ENCODE measurements at places on chromosomes 6 and 20.

- no peak overlapping the region for H3K27ac ChIP-seq
- no peaks in the 10 kb centered on the region for H3K27me3 ChIP-seq
- H3K4me1 ChIP-seq: peaks cover 2% of the 10 kb centered on the region
- peak; percentile 62 for DNase-seq
- no peak overlapping the region for H3K4me3 ChIP-seq
Observed at GRCh38 chr6:650098-650497, 6.8 kb downstream of the HUS1B start.

- H3K27me3 ChIP-seq: no peaks in the 10 kb centered on the region
- H3K4me1 ChIP-seq: no peaks in the 10 kb centered on the region
- no peak overlapping the region for H3K27ac ChIP-seq
- H3K36me3 ChIP-seq: no peaks in the 10 kb centered on the region
- H3K4me3 ChIP-seq: no peak overlapping the region
Observed at GRCh38 chr6:24448396-24448795, 41.0 kb downstream of the GPLD1 start.

DNA sequence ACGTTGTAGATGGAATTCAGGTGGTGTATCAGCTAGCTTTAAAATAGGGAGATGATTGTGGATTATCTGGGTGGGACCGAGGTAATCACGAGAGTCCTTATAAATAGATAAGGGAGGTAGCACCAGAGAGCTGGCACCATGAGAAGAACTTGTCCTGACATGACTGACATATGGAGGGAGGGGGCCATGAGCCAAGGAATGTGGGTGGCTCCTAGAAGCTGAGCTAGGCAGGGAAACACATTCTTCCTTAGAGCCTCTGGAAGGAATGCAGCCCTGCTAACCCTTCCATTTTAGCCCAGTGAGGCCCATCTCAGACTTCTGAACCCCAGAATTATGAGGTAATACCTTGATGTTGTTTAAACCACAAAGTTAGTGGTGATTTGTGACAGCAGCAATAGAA is 321.1 kb upstream of the SULF2 start:
- no peak for DNase-seq
- no peaks in the 10 kb centered on the region for H3K4me1 ChIP-seq
- H3K27ac ChIP-seq: no peak overlapping the region

DNA sequence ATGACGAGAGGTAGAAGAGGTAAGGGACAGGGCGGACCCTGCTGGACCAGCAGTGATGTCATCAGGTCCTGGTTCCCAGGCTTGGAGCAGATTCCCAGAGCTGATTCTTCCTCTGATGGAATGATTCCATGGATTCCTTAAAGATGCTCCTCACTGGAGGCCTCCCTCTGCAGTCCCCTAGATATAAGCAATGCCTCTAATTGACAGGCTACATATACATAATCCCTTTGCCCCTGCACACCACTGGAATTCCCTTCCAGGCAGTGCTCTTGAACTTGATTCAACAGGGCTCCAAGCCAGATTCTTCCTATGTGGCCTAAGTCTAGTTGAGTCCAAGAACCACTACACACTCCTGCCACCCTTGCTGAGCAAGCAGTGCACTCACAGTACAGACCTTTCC is 52.3 kb upstream of the L3MBTL3 start:
- H3K27me3 ChIP-seq: no peaks in the 10 kb centered on the region
- peak; percentile 5 for DNase-seq
- no peak overlapping the region for H3K27ac ChIP-seq
- H3K36me3 ChIP-seq: no peaks in the 10 kb centered on the region

DNA sequence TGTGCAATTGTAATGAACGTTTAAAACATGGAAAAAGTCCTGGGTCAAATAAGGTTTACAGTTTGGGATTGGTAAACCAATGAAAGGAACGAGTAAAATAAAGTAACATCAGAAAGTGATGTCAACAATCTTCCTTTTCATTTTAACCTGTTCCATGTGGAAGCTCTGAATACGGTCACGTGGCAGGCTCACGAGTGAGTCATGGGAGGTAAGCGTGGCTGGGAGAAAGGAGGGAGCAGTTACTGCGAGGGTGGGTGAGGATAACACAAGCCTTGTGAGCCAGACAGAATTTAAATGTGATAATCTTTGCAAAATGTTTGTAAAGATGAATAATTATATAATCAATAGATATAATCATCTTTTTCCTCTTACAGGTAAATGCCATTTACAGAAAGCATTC is 171.3 kb upstream of the HDAC2 start:
- H3K27me3 ChIP-seq: peaks cover 7% of the 10 kb centered on the region
- no peaks in the 10 kb centered on the region for H3K36me3 ChIP-seq
- peaks cover 5% of the 10 kb centered on the region for H3K4me1 ChIP-seq
- no peak for DNase-seq

- H3K4me3 ChIP-seq: no peak overlapping the region
- DNase-seq: no peak
- H3K4me1 ChIP-seq: no peaks in the 10 kb centered on the region
- H3K27ac ChIP-seq: no peak overlapping the region
- no peaks in the 10 kb centered on the region for H3K36me3 ChIP-seq
- no peaks in the 10 kb centered on the region for H3K27me3 ChIP-seq
Observed at GRCh38 chr6:120147071-120147871, 797.7 kb upstream of the MAN1A1 start.

- peaks cover 54% of the 10 kb centered on the region for H3K27me3 ChIP-seq
- no peaks in the 10 kb centered on the region for H3K36me3 ChIP-seq
- no peaks in the 10 kb centered on the region for H3K4me1 ChIP-seq
- DNase-seq: no peak
- no peak overlapping the region for H3K27ac ChIP-seq
- H3K4me3 ChIP-seq: no peak overlapping the region
Observed at GRCh38 chr6:28693033-28693750, 167.5 kb downstream of the GPX5 start.

DNA sequence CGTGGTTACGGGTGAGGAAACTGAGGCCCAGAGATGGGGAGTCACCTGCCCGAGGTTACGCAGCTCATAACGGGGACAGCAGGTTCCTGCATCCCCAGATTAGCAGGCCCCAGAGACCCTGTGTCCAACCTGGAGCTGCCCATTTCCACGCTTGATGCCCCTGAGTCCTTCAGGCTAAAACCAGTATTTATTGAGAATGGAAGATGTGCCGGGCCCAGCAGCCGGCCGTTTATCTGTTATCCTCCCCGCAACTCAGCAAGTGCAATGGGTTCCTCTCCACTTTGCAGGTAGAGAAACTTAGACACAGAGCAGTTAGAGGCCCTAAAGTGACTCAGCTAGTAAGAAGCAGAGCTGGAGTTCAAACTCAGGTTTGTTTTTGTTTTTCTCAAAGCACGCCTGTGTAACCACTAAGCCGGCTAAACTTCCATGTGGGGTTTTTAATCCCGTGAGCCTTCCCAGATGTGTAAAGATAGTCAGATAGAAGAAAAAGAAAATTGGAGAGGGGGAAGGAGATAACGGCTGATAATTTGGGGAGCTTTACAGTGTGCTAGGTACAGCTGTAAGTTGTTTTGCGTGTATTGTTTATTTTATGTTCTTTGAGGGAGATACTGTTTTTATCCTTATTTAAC is 775 bp downstream of the PFDN4 start:
- peaks cover 4% of the 10 kb centered on the region for H3K4me1 ChIP-seq
- H3K36me3 ChIP-seq: peaks cover 4% of the 10 kb centered on the region
- peak; percentile 52 for DNase-seq
- H3K27me3 ChIP-seq: no peaks in the 10 kb centered on the region

- H3K27me3 ChIP-seq: no peaks in the 10 kb centered on the region
- no peak overlapping the region for H3K27ac ChIP-seq
- no peaks in the 10 kb centered on the region for H3K4me1 ChIP-seq
- H3K4me3 ChIP-seq: no peak overlapping the region
Observed at GRCh38 chr6:56821005-56821432, 133.9 kb upstream of the BEND6 start.
